ENCODE measurements at places on chromosomes 7 and 10. TPM values are rescaled to one million over a fixed set of nuclear protein-coding genes. Genes with fewer than 3 reads are reported as not detected.

The ADAM22 gene
- total RNA-seq, result 7.9 TPM

The KIAA1549 gene
- 10.1 TPM for total RNA-seq

The BLNK gene
- 38.8 TPM for total RNA-seq

The NEURL1 gene
- 1.2 TPM for total RNA-seq

The WEE2 gene
- 0.06 TPM for total RNA-seq

The LFNG gene
- total RNA-seq, result 18.4 TPM

The IFIT2 gene
- total RNA-seq, result 12.2 TPM

The CHST3 gene
- 31.5 TPM for total RNA-seq

The ARID5B gene
- 77.9 TPM for total RNA-seq

The LIPM gene
- not detected for total RNA-seq
